ENCODE measurements at places on chromosomes 2 and 18.

GRCh38 chr2:240289701-240290431 is 145.6 kb upstream of the GPC1 start:
- no peak for DNase-seq

DNA sequence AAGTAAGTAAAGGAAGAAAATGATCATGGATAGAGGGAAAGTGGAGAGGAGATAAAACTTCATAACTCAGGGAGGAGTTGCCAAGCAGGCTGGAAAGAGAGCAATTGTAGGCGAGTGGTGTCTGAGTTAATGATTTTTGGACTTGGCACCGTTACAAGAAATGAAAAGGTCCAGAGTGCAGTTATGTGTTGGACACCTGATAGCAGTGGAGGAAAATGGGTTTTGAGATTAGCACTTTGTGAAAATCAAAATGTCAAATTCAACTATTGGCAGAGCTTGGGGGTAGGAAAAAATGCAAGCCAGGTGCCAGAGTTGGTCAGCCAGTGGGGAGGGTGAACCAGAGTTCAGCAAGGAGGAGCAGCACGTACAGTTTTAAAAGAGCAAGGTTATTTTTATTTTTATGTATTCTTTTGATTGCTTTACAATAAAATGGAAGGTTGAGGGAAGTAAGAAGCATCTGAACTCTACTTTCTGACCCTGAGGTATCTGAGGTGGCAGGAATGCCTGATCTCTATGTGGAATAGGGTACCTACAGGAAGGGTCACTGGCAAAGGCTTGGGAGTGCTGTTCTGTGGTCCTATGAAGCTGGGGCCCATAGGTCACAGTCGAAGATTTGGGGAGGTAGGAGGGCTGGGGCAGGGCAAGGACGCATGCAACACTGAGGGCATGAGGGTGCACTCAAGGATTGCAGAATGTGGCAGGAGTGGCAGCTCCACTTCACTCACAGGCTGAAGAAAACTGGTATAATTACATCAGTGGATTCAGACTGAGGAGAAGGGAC is 127.5 kb downstream of the CD8B2 start:
- no peak for DNase-seq

- no peak for DNase-seq
These were observed 75.8 kb downstream of the ACTR3 start for GRCh38 chr2:113965644-113966043.

DNA sequence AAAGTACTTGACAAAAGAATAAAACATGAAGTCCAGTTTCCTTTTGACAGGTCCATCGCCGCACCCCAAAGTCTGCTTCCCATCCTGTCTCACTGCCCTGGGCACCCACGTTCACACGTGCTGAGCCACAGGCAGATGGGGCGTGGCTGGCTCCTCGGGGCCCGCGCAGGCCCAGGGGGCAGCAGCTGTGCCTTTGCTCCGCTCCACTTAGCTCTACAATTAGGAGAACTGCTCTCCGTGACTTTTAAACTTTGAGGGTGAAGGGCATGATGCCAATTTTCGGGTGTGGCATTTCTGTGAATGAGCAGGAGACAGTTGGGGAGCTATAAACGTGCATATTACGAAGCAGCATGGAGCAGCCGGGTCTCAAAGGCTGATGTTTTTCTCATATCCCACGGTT is 152.4 kb downstream of the TDRD15 start:
- no peak for DNase-seq

- no peak for DNase-seq
These were observed 13.6 kb upstream of the CXCR4 start for GRCh38 chr2:136131484-136131960.

DNA sequence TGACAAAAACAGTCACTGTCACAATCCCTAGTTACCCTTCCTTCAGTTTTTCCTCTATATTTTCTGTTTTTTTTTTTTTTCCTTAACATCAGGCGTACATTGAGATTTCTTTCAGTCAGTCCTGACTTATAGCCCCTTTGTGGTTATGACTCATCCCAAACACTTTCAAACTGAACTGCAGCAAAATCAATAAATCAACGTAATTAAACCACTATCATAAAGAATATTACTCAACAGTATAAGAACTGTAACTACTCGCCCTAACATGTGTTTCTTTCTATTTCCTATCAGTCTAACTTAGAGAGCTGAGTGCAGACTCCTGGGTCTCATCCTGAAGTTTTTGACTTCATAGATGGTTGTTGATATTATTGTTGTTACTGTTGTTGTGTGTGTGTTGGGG is 523.5 kb downstream of the LRRTM4 start:
- DNase-seq, result no peak

DNA sequence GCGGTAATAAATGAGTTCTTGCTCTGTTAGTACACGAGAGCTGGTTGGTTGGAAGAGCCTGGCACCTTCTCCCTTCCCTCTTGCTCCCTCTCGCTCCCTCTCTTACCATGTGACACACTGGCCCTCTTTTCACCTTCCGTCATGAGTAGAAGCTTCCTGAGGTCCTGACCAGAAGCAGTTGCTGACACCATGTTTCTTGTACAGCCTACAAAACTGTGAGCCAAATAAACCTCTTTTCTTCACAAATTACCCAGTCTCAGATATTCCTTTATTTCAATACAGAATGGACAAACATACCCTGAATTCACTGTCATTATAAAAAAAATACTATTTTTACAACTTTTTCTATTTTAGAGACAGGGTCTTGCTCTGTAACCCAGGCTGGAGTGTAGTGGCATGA is 40.7 kb downstream of the EMILIN2 start:
- no peak for DNase-seq

DNA sequence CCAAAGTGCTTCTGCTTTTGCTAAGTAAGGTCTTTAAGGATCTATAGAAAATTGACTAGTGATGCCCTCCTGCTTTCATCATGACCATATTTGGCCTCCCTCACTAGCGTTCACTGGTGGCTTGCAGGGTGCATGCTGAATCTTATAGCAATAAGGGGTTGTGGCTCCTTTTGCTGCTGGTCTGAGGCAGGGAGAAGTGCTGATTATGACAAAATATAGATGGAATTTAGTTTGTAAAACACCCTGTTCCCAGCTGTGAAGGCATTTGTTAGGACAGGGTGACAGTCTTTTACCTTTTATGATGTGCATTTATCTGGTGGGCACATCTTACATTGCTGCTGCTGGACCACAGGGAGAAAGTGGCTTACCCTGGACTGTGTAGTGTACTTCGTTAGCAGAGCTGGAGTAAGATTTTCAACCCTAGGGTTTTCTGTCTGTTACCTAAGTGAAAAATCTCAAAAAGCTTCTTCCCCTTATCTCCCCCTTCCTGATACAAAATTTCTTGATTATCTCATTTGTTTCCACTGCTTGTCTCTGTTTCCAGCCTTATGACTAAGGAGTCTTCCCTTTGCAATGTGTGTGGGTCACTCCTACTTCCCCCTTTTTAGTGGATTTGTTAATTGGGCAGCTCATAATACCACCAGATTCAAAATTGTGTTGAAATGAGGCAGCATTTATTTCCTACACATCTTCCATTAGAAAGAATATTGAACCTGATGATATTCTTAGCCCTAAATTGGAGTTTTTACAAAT is 21.2 kb upstream of the RPL37A start:
- no peak for DNase-seq

DNA sequence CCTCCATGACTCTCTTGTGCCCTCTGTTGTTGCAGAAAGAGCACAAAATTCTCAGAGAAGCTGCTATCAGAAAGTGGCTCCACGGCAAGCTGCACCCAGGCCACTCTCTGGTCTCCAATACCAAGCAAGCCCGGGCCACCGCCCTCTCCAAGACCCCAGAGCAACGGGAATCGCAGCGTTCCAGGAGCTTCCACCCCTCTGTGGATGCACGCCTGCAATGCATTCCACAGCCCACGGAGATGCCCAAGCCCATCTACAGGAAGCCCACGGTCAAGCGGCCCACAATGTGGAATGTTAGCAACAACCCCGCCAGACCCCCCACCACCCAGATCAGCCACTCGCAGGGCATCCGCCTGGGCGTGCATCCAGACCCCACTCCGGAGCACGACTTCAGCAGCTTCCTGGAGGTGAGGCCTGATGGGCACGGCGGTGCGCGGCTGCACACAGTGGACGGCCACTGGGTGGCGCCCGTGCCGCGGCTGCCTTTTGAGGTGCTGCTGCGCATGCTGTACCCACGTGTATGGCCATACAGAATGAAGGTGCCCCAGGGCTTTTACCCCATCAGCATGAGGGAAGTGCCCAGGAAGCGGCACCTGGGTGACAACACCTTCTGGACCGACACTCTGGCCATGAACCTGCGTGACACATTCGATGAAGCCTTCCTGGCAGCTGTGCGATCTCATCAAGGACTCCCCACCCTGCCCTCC is 6.3 kb downstream of the ANKRD53 start:
- peak; percentile 80 for DNase-seq

DNA sequence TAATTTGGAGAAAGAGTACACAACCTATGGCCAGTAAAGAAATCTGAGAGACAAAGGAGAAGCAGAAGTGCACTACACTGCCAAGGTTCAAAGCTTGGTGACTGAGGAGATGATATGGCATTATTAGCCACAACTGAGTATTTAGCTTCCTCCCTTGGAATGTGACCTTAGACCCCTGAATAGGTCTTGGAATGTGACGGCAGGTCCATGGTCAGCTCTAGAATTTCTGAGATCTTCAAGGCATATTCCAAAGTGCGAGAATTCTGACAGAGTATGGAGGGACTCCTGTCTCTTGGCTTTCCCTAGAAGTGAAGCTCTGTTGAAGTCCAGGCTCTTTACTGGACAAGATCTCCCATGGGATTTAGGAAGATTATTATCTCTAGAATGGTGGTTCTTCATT is 130.0 kb upstream of the FN1 start:
- DNase-seq, result peak; percentile 5

DNA sequence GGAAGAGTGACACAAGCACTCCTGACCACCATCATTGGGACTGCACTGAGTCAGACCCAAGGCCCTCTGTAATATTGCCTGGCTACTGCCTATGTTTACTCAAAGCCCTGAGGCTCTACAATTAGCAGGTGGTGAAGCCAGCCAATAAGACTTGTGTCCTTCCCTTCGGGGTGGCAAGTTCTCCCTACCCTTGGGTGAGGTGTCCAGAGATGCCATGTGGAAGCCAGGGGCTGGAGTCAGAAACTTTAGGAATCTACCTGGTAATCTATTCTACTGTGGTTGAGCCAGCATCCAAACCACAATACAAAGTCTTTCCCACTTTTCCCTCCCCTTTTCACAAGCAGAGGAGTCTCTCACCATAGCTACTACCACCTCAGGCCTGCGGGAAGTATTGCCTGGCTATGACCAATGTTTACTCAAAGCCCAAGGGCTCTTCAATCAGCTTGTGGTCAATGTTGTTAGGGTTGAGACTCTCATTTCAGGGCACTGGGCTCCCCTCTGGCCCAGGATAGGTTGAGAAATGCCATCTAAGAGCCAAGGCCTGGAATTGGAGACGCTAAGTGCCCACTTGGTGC is 17.6 kb downstream of the DHRS9 start:
- DNase-seq, result no peak

DNA sequence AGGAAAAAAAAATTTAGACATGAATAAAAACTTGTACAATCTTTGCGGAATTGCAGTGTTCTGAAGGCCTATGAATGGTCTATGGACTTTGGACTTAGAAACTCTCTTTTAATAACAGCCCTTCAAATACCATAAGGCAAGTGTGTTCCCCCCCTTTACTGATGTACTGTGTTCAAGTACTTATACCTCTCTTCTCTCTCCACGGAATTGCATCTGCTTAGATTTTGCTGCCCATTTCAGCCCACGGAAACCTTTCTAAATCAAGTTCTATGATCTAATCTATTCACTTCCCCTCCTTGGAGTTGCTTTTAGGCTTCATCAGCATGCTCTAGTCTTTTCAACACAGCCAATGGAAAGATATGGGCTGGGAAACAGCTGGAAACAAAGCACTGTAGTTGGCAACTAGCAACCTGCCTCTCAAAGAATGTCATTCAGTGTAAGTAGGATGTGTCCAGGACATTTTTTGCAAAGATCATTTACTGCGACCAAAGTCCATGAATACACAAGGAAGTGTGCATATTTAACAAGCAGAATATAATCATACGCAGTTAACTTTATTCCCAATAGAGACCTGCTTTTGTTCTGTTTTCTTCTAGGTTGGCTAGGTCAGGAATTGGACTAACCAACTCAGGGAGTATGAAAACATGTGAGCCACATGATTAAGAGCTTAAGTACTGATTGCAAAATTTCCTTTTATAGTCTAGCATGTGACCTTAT is 58.0 kb downstream of the SLC40A1 start:
- DNase-seq, result no peak

- peak; percentile 72 for DNase-seq
These were observed 781 bp upstream of the SLC5A6 start for GRCh38 chr2:27212626-27213471.

- no peak for DNase-seq
These were observed 125.5 kb downstream of the MARCHF4 start for GRCh38 chr2:216246766-216247165.

GRCh38 chr2:235642446-235643098 is 148.7 kb downstream of the AGAP1 start:
- no peak for DNase-seq

- no peak for DNase-seq
These were observed 28.8 kb downstream of the ANXA4 start for GRCh38 chr2:69770747-69771146.

DNA sequence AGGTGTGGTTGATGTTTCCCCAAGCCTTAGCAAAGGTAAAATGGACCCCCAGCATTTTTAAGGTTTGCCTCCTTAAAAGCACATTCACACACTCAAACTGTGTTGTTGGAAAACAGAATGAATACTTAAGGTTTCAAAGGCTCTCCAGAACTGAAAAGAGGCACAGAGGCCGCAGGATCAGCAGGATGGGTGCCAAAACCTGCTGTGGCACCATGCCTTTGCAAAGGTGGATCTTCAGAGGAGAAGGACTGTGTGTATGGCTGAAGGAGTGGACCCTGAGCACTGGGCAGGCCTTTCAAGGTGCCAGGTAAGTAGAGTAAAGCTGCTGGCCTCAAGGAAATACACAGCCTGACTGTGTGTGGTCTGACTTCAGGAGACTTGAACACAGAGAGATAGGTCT is 127.3 kb downstream of the XRCC5 start:
- no peak for DNase-seq

- no peak for DNase-seq
These were observed 39.1 kb downstream of the MRPL35 start for GRCh38 chr2:86238354-86238753.

- no peak for DNase-seq
These were observed 116.9 kb downstream of the EPHA4 start for GRCh38 chr2:221455214-221455613.

DNA sequence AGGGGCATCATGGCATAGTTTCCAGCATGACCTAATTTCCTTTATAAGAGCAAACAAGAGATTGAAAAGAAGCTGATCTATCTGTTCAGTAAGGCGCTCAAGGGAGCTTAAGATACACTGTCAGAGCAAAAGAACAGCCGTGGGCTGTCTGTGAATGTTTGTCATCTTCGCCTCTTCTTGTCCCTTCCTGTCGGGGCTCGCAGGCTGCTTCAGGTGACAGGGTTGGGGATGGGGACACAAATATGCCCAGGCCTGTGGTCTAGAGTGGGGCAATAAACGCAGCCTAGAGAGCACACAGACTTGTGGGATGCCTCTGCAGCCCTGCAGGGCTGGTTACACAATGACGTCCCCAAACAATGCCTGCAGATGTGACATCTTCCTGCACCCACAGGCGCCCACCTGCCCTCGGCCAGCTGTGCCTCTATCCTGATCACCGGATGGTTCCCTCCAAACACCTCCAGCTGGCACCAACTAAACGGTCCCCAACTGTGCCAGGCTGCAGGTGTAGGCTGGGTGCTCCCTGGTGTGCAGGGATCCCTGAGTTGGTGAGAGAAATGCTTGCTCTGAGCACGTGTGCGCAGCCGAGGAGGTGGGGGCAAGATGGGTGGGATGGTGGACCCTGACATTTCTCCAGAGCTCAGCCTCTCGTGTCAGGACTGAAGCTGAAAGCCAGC is 72.8 kb downstream of the EDAR start:
- DNase-seq, result no peak

GRCh38 chr2:118846442-118846952 is 951 bp downstream of the EN1 start:
- no peak for DNase-seq
